ENCODE measurements at places on chromosomes 7 and 10.
A peak's percentile ranks its signal among the peaks of the same experiment; 100 is the strongest.

GRCh38 chr7:151383638-151384351 is 26.0 kb downstream of the WDR86 start:
- no peak for DNase-seq

- DNase-seq = no peak
Observed at GRCh38 chr10:4851846-4852245, 25.8 kb downstream of the AKR1E2 start.

- peak; percentile 78 for DNase-seq
Observed at GRCh38 chr7:140541513-140542227, 62.4 kb upstream of the MKRN1 start.

DNA sequence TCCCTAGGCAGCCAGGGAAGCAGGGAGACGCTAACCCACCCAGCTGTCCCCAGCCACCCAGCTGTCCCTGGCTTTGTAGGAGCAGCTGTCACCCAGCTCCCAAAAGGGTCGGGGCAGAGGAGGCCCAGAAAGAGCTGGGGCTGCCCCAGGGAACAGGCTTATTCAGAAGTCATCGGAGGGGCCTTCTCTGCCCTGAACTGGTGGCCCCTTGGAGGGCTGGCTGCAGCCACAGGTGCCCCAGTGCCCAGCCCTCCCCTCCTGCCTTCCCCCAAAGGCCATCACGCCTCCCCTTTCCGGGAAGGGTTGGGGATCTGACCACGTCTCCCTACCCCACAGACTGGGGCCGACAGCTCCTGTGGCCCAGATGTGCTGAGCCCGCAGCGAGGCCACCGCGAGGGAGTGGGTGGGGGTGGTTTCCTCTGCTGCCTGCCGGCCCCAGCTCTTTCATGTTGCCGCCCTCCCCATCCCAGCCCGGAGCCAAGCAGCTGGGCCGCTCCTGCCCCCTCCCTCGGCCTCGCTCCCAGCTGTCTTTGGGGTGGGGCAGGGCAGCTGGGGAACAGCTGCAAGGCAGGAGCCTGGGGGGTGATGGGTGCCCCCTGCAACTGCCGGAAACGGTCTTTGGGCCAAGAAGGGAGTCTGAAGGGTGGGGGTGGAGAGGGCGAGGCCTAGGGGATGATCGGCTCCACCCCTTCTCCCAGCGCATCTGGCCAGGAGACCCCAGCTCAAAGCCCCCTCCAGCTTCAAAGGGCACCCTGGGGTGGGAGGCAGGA is 16.8 kb downstream of the TRIM8 start:
- no peak for DNase-seq

DNA sequence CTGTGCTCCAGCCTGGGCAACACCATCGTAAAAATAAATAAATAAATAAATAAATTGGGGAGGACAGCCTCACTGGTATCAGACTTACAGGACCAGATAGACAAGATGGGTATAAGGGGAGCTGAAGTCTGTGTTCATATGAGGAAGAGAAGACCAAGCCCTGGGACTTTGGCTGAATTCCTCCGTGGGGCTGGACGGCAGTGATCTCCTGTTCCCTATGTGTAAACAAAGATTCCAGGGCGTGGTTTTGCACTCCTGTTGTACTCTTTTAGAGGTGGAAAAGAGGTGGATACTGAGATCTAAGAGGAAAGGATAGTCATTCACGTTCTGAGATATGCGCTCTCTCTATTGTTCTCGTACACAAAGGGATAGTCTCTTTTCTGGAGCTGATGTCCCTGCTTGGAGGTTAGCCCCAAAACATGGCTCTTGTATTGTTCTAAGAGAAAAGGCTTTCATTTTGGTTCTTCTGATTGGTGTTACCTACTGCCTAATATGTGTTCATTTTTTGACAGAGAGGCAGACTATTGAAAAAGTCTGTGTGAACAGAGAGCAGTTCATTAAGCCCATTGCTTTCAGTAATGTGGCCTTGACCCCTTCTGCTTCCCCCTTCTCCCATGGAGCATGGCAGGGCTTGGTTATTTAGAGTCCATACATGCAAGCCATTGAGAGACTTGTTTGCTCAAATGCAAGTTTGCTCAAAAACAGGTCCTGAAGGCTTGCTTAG is 12.3 kb downstream of the KCTD7 start:
- no peak for DNase-seq

DNA sequence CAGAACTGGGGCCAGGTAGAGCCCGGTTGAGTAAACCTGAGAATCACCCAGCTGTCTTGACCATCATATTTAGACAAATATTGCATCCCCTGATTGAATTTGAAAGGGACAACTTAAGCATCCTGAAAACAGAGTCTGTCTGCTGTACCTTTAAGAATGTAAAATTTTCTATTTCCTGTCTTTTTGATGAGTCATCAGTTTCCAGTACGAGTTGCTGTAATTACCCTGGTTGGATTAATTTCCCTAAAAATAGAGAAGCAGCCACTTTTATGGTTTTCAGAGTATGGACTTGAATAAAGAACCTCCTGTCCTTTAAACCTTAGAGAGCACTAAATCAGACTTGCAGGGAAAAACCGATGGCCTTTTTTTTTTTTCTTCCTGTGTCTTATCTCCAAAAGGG is 164.6 kb upstream of the SH2B2 start:
- DNase-seq = peak; percentile 35

DNA sequence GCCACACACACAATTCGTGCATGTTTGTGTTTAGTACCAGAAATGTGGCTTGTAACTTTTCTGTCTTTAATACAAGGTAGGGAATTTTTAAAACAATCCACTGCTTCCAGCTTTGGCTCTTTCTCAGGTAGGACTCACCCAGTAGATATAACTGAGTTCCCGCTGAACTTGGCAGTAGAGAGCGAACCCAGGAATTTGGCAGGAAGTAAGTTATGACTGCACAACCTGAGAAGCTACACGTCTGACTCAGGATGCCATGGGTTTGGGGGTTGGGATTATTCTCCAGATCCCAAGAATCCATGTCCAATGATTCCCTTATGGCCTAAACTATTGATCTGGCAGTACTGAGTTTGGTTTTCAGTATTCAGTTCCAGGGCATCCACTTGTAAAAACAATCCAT is 499.7 kb downstream of the CALN1 start:
- no peak for DNase-seq

DNA sequence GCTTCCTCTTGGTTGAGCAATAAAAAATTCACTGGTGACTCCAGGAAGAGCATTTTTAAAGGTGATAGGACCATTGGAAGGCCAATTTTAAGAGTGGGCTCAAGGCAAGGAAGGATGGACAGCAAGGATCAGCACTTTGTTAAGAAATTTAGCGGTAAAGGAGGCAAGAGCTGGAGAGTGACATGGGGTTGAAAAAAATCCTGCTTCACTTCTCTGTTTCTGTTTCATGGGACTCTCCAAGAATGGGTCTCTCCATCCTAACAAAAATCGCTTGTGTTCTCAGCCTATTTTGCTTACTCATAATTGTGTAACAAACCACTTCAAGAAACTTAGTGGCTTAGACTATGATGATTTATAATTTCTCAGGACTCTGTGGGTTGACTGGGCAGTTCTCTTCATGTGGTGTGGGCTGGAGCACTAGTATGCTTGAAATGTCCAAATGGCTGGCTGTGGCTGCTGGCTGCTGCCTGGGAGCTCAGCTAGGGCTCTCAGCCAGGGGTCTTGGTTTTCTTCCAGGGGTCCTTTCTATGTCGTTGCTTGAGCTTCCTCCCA is 59.8 kb upstream of the ZNRF2 start:
- DNase-seq = no peak

DNA sequence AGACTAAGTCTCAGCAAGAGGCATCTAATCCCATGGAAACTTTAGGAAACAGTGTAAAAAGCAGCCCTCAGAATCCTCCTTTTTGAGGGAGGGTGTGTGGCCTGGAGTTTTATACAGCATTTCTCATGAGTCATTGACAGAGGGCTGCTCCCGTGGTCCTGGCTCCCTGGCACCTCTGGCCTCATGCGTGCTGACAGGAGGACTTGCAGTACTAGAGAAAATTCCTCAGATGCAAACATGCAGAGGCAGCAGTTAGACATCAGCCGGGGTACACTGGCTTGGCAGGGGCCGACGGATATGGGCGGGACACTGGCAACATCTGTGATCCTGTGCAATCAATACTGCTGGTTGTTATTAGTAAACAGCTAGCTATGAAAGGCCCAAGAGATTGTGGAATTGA is 925.1 kb upstream of the CELF2 start:
- DNase-seq = no peak

GRCh38 chr7:103686064-103686463 is 240.1 kb upstream of the SLC26A5 start:
- no peak for DNase-seq

DNA sequence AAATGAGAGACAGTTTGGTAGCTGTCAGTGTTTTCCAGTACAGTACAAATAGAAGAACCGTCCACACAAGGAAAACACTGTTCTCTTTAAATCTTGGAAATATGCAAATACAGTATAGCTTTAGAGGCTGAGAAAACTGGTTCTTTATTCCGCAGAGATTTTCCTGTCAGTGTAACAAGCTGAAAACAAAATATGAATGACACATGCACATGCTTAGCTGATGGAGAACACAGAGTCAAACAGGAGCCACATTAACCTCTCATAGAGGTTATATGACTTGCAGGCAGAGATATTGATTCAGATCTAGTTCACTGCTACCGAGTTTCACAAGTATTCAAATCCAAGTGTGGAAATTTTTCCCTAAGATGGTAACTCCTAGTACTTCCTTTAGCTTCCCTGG is 135.2 kb upstream of the C1QL3 start:
- DNase-seq = no peak

DNA sequence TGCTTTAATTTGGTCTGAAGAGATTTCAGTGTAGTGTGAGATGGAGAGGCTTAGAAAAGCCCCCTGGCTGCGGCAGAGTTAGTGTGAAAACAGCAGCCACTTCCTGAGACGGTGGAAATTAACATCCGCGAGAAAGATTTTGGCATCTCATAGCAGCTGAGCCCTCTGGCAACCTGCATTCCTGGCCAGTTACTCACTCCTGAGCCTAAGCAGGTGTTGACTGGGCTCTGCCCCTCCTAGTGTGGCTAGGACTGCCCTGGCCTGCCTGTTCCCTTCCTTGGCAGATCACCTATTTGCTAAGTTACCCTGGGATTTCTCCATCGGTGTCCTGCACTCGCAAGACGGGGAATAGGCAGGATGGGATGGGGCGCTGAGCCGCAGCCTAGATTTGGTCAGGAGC is 57.6 kb upstream of the LMTK2 start:
- DNase-seq = no peak

- DNase-seq = no peak
Observed at GRCh38 chr10:115092555-115093285, 445 bp upstream of the ATRNL1 start.

DNA sequence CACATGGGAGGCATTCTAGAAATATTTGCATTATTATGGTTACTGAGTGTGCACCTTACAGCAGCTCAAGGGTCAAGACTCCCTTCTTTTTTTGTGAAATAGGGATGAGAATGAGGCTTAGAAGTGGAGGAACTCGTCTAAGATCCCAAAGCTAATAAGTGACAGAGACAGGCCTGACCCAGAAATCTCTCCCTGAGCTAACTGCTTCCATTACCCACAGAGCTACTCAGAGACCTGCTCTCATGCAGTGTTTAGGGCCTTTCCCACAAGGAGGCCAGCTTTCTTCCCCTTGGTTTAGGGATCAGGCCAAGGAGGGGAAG is 301.7 kb downstream of the RPS24 start:
- DNase-seq = no peak

DNA sequence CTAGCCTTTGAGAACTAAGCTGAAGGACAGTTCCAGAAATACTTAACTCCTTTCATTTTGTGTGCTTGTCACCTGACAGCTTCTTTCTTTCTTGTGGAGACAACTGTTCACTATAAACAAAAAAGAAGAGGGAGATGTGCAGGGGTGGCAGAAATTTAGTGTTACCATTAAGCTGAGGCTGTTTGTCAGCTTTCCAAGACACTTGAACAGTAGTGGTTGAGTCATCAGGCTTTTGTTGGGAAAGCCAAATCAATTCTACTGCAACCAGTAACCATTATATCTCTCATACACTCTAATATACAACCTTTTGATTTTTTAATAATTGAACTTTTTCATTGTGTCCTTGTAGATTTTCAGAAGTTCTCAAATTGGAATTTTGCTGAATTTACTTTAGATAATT is 75.3 kb downstream of the POLL start:
- no peak for DNase-seq

- DNase-seq = no peak
Observed at GRCh38 chr10:76354212-76354738, 922.9 kb downstream of the LRMDA start.

GRCh38 chr7:28502408-28502807 is 90.1 kb downstream of the CREB5 start:
- DNase-seq = no peak

- DNase-seq = no peak
Observed at GRCh38 chr7:116834815-116835504, 27.4 kb upstream of the CAPZA2 start.

DNA sequence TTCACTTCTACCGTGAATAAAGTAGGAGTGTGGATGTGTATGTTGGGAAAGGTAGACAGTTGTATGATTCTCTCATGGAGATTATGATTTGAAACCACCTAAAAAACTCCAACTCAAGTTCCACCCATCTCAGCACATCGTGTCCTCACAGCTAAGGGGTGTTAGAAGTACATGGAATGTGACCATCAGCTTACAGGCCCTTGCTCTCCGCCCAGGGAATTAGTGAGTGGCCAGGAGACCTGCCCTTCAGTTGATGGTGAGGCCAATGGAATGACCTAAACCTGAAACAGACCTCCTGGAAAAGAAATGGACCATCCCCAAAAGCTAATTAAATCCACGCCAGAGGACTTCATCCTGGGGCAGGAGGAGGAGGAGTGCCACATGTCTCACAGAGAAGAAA is 2.1 kb upstream of the WNT2 start:
- no peak for DNase-seq

DNA sequence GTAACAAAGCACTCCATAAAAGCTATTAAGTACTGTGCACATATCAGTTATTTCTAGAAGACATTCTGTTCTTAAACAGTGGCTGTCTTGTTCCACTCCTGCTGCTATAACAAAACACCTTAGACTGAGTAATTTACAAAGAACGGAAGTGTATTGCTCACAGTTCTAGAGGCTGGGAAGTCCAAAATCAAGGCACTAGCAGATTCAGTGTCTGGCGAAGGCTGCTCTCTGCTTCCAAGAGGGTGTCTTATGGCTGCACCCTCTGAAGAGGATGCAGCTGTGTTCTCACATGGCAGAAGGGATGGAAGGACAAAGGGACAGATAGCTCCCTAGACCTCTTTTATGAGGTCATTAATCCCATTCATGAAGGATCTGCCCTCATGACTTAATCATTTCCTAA is 424.2 kb upstream of the ZMIZ1 start:
- no peak for DNase-seq

GRCh38 chr7:26609082-26609481 is 255.3 kb downstream of the SKAP2 start:
- DNase-seq = no peak

Data from NCI-H2029 treated with DMSO at 0.1 percent for 48 hours (cell line).